Hematopoietic multipotent progenitor cell treated with erythropoietin and hydrocortisone succinate and interleukin-3 and kit ligand, for 6 days (in vitro differentiated cells): ENCODE measurements at places on chromosomes 6 and 20.

GRCh38 chr6:44084231-44085014 is 42.8 kb downstream of the MRPL14 start:
- no peak for DNase-seq

- DNase-seq: no peak
These were observed 118.6 kb upstream of the CCDC28A start for GRCh38 chr6:138654715-138655634.

DNA sequence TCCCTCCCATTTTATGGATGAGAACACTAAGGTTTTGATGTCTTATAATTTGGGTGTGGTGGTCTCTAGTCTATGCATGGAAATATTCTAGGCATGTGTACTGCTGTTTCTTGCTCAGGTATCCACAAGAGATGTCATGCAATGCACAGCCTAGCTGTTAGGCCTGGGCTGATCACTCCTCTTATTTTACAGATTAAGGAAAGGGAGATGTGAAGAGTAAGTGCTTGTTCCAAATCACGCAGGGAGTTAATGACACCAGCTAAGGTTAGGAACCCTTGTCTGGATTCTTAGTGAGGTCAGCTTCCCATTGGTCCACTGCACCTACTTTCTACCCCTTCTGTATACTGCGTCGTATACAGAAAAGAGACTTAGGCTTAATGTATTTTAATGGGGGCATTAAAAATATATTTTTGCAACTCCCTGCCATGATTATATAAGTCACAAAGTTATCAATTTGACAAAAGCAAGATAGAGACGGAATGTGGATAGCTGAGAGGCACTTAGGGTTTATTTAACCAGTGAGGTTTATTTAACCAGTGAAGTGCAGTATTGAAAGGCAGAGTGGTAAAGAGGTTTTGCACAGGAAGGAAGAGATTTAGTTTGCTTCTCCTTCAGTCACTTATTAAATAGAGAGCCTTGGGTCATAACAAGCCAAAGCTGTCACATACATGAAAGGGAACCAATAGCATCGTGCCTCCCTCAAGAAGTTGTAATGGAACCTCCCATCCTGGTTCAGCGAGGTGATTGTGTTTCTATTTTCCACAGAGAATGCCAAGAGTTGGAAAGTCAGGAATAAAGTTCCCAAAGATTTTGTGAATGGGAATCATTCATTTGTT is 95.0 kb upstream of the FAM184A start:
- DNase-seq: no peak

- DNase-seq: no peak
These were observed 37.8 kb upstream of the PAQR8 start for GRCh38 chr6:52324189-52324588.

GRCh38 chr6:30684386-30685156 is 1.9 kb downstream of the PPP1R18 start:
- peak; percentile 71 for DNase-seq

GRCh38 chr6:38522322-38522721 is 117.4 kb downstream of the BTBD9 start:
- DNase-seq: no peak

DNA sequence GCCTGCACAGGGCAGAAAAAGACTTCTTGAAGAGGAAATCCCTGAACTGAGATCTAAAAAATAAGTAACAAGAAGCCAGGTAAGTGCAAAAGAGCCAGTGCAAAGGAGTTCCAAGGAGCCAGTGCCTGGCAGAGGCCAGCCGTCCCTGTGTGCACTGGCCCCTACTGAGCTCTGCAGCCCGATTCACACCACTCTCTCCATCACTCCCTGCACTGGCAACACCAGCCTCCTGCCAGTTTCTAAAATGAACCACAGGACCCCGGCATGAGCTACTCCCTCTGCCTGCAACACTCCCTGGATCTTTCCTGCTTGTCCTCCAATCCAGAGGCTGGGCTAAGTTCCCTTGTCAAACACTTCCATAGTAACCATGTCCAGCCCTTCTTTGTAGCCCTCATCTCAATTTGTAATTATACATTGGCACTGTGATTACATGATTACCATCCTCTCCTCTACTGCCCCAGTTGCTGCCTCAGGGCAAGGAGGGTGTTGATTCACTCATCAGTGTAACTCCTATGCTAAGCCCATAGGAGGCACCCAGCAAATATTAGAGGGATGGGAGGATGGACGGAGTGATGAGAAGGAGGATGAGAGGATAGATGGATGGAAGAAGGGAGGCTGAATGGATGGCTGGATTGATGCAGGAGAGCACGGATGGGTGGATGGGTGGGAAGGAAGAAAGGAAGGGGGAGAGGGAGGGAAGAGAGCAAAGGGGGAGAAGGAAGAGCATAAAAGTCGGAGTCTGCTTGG is 49.3 kb downstream of the SIRPA start:
- DNase-seq: no peak

GRCh38 chr20:47412083-47412482 is 55.6 kb upstream of the ZMYND8 start:
- DNase-seq: no peak

GRCh38 chr6:53159558-53159957 is 10.9 kb upstream of the GCM1 start:
- DNase-seq: no peak

GRCh38 chr6:145147559-145147958 is 587.8 kb downstream of the EPM2A start:
- no peak for DNase-seq
